Sigmoid colon (tissue), 7 donors: ENCODE measurements at places on chromosomes 6 and 20. TPM values are rescaled to one million over a fixed set of nuclear protein-coding genes. Genes with fewer than 3 reads are reported as not detected.

GRCh38 chr6:129893640-129894039 lies 32.5 kb upstream of the TMEM244 start:
- DNase-seq = no peak

DNA sequence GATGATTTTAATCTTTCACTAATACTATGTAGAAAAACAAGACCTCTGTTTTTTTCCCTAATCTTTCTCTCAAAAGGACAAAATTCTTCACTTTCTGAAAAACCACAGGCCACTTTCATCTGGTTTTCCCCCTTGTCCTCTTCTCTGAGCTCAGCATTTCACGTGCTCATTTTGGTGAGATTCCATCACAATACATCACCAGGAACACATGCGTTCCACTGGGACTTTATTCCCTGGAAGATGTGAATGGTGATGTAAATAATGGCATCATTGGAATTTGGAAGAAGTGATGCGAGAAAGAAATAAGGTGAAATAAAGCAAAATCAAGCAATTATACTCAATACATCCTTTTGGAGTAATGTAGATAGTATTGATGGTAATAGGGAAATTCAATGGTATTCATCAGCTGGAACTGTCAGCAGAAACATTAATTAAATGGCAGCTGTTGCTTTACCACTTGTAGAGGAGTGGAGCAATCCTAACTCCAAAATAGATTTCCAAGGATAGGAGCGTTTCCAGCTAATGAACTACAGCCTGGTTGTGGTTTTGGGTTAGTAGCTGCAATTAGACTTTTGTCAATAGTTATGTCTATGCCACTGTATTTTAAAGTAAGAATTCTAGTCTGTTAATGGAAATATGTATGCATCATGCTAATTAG lies 11.5 kb downstream of the FILIP1 start:
- DNase-seq = no peak

GRCh38 chr20:51506527-51507215 lies 35.8 kb downstream of the NFATC2 start:
- no peak for DNase-seq

- DNase-seq = no peak
Observed at GRCh38 chr6:139152088-139152891, 17.4 kb downstream of the HECA start.

- DNase-seq = no peak
Observed at GRCh38 chr6:130517444-130517931, 151.7 kb downstream of the TMEM200A start.

GRCh38 chr6:139248911-139249310 lies 42.9 kb downstream of the TXLNB start:
- DNase-seq = no peak

Gene SGK2
- 0.71 TPM for total RNA-seq

Gene HS3ST5
- total RNA-seq = 0.54 TPM

Gene OR2H2
- not detected for total RNA-seq

- DNase-seq = no peak
Observed at GRCh38 chr6:42514745-42515144, 49.1 kb upstream of the UBR2 start.

Gene SIRPG
- total RNA-seq = 0.27 TPM

DNA sequence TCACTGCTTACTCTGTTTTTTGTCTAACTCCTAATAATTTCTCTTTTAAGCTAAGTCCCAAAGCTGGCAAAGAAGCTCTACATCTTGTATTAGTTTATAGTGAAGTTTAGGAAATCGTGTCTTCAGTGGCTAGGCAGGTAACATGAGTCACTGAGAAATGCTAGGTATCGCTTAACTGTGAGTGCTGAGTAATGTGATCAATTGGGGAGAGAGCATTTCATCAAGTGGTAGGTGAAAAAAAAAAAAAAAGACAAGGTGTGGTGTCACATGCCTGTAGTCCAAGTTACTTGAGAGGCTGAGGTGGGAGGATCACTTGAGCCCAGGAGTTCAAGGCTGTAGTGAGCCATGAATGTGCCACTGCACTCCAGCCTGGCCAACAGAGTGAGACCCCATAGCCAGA lies 125.3 kb downstream of the FAM83B start:
- DNase-seq = no peak

GRCh38 chr6:117677553-117678141 lies 2.4 kb downstream of the NUS1 start:
- DNase-seq = no peak

Gene RFX6
- total RNA-seq = not detected

Gene NKX2-2
- not detected for total RNA-seq

GRCh38 chr20:20211274-20211987 lies 156.5 kb upstream of the INSM1 start:
- no peak for DNase-seq

DNA sequence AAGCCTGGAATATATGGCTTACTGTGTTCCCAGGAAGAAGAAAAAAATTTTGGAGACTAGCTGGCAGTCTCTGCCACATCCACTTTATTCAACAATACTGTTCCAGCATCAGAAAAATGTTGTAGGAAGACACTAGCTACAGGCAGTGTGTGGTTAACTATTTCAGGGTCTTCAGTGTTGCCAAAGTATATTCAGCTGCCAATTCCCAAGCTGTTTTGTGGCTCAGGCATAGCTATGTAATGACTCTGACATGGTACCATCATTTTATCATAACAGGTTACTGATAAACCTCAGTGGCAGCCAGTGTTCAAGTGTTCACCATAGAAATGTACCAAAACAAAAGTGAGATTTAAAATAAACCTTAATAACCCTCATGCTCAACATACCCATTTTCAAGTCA lies 503.1 kb downstream of the ADGRB3 start:
- DNase-seq = no peak

DNA sequence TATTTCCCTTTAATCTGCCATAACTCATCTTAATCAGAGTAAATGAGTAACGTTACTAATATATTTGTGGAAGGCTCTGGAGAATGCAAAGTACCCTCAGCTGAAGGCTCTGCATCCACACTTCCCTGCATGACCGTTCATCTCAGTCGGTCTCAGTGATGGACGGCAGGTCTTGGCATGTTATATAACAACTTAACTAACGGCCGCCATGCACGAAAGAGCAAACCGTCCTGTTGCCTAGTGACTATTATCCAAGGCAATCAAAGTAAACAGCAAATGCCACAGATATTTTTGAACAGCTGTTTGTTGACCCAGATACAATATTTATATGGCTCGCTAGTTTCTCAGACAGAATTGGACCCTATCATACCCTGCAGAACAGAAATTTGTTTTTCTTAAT lies 194.9 kb upstream of the SMLR1 start:
- DNase-seq = no peak

DNA sequence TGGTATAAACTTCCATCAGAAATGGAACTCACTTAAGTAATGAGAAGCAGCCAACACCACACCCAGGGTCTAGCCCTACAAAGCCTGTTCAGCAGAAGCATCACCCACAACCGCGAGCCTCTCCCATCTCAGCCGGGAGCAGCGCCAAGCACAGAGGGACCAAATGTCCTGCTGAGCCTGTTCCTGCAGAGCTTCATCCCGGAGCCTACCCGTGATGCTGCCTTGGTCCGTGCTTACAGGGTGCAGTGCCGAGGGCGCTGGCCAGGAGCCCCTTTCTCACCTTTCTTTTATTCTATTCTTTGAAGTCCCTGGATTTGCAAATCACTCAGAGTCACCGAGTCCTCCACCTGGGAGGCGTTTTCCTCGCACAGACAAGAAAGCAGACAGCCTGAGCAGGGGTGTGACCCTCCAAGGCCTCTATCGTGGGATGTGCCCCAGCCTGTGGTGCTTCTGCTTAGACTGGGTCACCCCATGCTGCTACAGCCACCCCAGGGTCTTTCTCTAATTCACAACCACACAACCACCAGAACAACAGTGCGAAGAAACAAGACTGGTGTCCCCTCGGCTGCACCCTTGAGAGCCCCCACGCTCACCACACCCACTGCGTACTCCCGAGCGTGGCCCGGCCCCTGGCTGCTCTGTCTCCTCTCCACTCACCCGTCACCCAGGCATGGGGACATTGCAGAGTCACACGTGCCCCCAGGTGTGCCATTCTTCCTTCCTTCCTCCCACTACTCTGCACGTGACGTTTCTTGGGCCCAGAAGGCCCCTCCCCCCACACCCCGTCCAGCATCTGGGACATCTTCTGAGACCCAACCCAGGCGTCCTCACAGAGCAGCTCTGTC lies 92.2 kb upstream of the MPC1 start:
- no peak for DNase-seq

Gene QRSL1
- total RNA-seq = 11.7 TPM

Gene CTAGE9
- total RNA-seq = not detected

Gene CBLN4
- total RNA-seq = not detected

GRCh38 chr6:96302991-96303390 lies 218.6 kb upstream of the UFL1 start:
- no peak for DNase-seq

- DNase-seq = no peak
Observed at GRCh38 chr6:22499815-22500214, 69.6 kb upstream of the HDGFL1 start.

- no peak for DNase-seq
Observed at GRCh38 chr6:151445482-151445881, 6.4 kb downstream of the RMND1 start.

GRCh38 chr20:59866338-59866737 lies 67.1 kb downstream of the SYCP2 start:
- no peak for DNase-seq

GRCh38 chr6:54614499-54615195 lies 231.9 kb upstream of the FAM83B start:
- no peak for DNase-seq

DNA sequence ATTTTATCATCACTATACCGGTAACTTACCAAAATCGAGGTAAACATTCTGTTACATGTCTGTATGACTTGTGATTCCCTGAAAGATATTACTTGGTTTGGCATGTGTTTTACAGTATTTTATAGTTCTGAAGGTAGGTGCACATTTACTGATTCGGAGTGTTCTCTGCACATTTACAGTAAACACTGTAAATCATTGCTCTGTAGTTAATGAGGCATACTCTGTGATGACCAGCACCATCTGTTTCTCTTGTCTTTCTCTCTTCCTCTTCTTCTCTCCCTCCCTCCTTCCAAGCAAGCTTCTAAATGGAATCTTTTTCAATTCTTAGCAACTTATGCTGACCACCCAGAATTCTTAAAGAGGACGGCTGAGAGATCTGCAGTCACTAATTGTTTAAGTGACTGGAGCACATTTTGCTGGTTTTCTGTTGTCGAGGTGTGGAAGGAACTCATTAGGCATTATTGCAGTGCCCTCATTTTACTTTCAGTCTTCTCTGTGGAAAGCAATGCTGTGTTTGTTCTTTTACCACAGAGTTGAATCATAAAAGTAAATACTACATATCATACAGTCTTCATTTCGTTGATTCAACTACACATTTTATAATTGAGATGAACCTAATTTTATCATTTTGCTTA lies 126.5 kb downstream of the UTRN start:
- no peak for DNase-seq

GRCh38 chr20:20490673-20491072 lies 122.8 kb downstream of the INSM1 start:
- no peak for DNase-seq

- no peak for DNase-seq
Observed at GRCh38 chr6:1558388-1558787, 51.3 kb upstream of the FOXC1 start.

DNA sequence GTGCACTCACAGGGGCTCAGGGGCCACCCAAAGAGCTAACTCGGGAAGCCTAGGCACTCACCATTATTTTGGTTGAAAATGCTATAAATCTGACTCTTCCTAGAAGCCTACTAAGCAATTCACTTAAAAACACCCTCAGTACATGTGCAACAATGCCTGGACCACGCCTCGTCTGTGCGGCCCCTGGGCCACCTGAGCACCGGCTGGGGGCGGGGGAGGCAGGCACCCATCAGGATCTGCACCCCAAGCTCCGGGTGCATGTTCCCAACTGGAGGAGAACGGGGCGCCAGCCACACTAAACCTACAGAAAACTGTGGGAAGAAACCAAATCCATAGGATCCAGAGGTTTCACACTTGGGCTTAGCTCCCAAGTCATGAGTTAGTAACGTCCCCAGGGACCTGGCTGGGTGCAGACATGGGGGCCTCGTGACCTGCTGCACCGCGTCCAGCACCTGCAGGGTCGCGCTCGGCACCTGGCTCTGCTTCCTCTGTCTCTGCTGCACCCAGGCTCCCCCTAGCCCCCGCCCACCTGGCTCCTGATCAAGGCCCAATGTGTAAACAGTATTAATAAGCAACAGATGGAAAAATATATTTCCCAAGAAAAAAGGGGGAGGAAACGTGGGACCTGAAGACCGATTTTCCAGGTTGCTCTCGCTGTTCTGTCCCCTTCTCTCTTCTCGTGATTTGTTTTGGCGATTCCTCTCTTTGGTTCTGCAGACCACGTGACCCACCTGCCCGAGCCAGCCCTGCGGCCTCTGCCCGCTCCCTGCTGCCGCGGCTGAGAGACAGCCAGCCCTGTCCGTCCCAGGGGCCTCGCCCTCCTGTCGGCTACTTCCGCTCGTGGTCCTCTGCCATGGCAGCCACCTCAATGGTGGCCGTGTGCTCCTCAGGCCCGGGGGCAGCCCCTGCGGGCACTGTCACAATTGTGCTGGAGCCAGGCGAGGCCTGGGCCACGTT lies 15.5 kb upstream of the HELZ2 start:
- no peak for DNase-seq

Gene HLA-DRA
- total RNA-seq = 108 TPM

Gene SLC17A3
- total RNA-seq = not detected

DNA sequence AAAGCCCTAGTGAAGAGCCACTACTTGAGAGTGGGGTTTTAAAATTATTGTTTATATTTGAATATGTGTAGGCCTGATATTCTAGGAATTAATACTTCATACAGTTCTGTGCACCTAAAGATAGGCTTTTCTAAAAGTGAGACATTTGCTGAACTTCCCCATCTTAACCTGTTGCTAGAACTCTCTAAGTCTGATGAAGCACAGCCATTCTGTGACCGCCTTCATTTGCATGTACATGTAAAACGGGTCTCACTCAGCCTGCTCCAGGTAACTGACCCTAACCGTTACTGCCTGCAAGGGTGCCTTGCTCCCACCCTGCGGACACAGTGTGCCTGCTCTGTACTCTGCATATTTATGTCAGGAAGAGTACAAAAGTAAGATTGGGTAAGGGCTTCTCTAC lies 44.3 kb upstream of the IRF4 start:
- DNase-seq = no peak

- DNase-seq = no peak
Observed at GRCh38 chr20:10647471-10647870, 26.3 kb downstream of the JAG1 start.
